Stimulated activated CD4-positive, alpha-beta T cell treated with anti-CD3 and anti-CD28 coated beads, TNF-alpha, amount 100 ng/mL, for 1 hour (primary cell): ENCODE measurements at places on chromosomes 16 and 17.

GRCh38 chr17:75153780-75154194, 525 bp downstream of the JPT1 start:
- no peak for DNase-seq

- no peak for DNase-seq
Observed at GRCh38 chr16:14354561-14355351, 275.3 kb downstream of the PARN start.

GRCh38 chr16:86663685-86664521, 85.6 kb downstream of the FOXL1 start:
- no peak for DNase-seq

- DNase-seq, result no peak
Observed at GRCh38 chr16:13806671-13807070, 113.3 kb upstream of the ERCC4 start.

DNA sequence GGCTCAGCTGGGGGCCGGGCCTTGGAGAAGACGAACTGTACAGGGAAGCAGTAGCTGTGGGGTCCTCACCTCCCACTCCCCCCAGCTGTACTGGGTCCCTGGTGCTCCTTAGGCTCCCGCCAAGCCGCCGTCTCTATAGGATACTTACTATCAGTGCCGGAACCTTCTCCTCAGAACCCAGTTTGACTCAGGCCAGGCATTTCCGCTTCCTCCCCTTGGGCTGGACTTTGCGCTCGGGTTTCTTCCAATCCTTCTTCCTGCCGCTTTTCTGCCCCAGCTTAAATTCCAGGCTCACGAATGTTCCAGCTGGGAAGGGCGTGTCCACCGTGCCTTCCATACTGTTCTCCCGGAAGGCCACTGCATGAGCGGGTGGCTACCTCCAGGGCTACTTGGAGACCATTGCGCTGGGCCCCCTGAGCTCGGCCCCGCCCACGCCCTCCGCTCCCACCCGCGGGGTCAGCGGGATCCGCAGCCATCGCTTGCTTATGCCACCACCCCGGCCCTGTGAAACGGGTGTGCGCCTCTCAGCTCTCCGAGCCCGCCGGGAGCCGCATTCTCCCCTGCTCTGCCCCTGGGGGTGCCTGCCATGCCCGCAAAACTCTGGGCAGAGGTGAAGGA, 1795.9 kb downstream of the TP53TG3F start:
- no peak for DNase-seq

- DNase-seq, result no peak
Observed at GRCh38 chr16:52446080-52446479, 100.9 kb downstream of the TOX3 start.

- DNase-seq, result no peak
Observed at GRCh38 chr16:82855471-82855870, 228.7 kb downstream of the CDH13 start.

- no peak for DNase-seq
Observed at GRCh38 chr16:54171626-54172537, 114.7 kb downstream of the IRX3 start.
